Endodermal cell (in vitro differentiated cells): ENCODE measurements at places on chromosomes 3 and 15. TPM values are rescaled to one million over a fixed set of nuclear protein-coding genes. Genes with fewer than 3 reads are reported as not detected.

CD96 gene
- not detected in 3 replicates for total RNA-seq

NTRK3 gene
- 0.63 and 0.86 TPM in 2 replicates for total RNA-seq

THOC7 gene
- total RNA-seq = 87.8 and 91.8 TPM in 2 replicates

FOXL2 gene
- 0.11 to 0.13 TPM in 2 of 3 replicates, not detected in the other for total RNA-seq

NR1I2 gene
- 0.18 and 0.29 TPM in 2 replicates for total RNA-seq

PROS1 gene
- total RNA-seq = 39.1 to 52.4 TPM (median 52.4 TPM) in 3 replicates

MLF1 gene
- total RNA-seq = 19.3 and 20.0 TPM in 2 replicates

DNA sequence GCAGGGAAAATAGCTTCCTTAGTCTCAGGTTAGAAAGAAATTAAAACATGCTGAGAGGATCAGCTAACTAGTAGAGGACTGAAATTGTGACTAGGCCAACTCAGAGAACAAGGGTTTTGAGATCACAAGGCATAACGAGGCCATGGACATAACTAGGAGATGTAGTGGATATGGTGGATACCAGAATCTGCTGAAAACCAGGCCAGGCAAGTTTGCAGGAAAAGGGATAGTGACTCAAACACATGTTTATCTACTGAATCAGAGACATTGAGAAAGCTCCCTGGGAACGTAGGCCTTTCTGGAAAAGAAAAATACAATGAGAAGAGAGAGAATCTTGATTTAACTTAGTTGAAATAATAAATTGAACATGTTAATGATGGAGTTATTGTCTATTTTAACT lies 326.5 kb upstream of the GBE1 start:
- peak; percentile 31 for DNase-seq

GRCh38 chr15:98865397-98866339 lies 141.9 kb downstream of the PGPEP1L start:
- DNase-seq = no peak

DNA sequence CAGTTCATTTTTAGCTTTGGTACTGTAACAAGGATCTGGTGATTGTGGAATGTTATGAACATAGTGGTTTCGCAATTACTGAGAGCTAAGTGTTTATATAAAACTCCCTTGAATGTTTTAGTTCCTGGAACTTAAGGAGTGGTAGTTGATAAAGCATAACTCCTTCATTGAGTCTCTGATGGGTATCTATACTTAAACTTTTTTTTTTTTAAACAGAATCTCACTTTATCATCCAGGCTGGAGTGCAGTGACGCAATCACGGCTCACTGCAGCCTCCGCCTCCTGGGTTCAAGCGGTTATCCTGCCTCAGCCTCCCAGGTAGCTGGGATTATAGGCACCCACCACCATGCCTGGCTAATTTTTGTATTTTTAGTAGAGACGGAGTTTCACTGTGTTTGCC lies 11.3 kb downstream of the PRKCI start:
- DNase-seq = no peak

- no peak for DNase-seq
Observed at GRCh38 chr15:85764649-85765277, 30.0 kb downstream of the KLHL25 start.

DNA sequence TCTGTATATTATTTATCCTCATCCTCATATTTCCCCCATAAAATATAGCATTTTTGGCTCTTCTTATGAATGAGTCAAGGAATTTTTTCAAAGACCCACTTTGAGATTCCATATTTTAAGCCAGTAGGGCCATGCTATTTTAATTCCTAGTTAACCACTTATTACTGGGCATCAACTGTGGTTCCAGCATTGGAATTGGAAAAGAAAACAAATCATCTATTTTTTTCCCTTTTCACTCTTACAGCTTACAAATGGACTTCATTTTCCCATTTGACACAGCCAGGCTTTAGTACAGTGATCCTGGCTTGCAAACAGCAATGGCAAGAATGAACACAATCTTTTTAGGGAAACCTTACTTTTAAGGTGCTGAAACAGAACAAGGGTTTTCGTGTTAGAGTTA lies 19.4 kb upstream of the PLCL2 start:
- no peak for DNase-seq

DNA sequence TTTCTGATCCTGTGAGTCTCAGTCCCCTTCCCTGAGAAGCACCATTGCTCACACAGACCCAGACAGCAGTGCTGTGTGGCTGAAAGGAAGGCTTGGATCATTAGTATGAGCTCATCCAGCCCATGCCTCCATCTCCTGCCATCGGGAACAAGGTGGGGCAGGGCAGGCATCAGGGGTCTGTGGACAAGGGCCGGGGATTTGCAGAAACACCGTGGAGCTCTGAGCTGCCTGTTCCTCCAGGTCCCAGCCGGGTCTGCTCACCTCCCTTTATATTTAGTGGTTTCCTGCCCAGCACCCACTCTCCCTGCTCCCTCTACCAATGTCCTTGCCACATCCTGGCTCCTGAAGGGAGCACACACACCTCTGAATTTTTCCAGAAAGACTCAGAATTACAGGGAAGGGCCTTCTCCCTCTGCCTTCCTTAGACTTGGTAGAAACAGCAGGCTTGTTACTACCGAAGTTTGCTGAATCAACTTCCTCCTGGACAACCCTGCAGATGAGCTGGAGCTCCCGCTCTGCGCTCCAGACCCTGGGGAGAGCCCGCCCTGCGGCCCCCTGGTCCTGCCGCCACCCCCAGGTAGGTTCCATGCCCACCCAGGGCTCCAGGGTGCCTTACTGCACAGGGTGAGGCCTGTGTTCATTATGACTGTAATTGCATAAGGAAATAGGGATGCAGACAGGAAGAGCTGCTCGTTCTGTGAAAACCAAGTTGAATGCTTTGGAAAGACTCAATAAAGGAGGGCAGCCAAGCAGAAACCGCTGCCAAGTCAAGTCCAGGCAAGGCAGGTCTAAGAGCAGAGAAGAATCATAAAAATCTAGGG lies 128.1 kb downstream of the NSMCE3 start:
- DNase-seq = peak; percentile 38

GRCh38 chr3:68274286-68274685 lies 619.9 kb upstream of the SUCLG2 start:
- no peak for DNase-seq

DNA sequence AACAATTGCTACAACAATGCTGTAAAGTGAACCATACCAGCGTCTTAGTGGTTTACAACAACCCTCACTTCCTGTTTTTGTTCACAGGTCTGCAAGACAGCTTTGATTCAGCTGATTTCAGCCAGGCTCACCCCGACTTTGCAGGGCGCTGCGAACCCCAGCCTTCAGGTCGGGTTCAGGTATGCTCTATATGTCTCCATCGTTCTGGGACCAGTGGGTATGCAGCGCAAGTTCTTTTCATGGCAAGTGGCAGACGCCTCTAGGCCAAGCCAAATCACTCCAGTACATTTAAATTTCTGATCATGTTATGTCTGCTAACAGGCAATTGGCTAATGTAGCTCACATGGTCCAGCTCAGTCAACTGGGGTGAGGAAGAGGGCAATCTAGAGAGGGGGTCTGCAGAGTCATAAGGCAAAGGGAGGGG lies 52.4 kb upstream of the RGMA start:
- DNase-seq = no peak

GRCh38 chr3:47017504-47018268 lies 38.2 kb downstream of the NBEAL2 start:
- DNase-seq = peak; percentile 72

DNA sequence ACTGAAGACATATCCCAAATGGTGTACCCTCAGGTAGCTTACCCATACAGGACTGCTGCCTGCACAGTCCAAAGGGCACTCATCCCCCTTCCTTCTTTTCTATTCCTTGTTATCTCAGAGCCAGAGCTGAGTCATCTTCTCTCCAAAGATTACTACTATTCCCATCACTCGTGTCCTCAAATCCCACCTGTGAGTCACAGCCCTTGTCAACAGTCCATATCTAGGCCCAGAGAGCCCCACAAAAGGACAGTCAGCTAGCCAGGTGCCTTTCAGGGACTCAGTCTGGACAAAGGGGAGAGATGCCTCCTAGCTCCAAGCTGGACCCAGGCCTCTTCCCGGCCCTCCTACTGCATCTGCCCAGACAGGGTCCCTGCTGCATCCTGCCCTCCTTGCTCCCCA lies 11.0 kb downstream of the PARP16 start:
- no peak for DNase-seq

DNA sequence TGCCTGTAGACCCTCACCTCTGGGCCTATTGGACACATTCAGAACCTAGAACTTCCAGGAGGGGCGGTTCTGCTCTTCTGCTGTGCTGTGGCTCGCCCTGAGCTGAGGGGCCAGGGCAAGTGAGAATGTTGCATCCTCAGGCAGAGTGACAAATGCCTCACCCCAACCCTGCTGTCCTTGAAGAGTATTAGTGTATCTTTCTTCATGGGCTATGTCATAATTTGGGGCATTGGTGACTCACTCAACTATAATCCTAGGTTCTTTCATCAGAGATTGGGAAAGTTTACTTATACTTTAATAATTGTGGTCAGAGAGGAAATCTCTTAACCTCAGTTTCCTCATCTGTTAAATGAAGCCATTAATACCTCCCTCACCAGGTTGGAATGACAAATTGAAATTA lies 143.8 kb downstream of the SV2B start:
- no peak for DNase-seq

DNA sequence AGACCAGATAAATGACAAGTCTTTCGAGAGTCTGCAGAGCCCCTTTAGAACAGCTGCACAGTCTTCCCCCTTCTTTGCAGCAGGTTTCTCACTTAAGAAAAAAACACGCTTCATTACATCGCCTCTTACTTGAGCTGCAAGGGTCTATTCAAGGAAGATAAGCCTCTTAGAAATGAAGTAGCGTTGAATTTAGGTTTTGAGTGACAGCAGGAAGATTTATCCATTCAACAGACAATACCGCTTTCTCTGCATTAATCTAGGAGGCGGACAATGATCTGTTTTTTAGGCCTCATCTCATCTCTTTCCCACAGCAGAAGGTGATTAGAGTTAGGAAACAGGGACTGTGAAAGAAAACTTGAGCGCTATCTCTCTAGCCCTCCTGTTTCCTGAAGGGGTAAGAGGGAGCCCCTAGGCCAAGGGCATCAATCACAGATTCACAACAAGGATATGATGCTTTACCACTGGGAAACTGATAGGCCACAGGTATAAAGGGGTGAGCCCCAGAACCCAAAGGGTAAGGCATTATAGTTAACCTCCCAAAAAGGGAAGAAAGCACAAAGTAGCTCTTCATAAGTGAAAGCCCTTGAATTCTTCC lies 84.3 kb downstream of the MECOM start:
- no peak for DNase-seq

- peak; percentile 79 for DNase-seq
Observed at GRCh38 chr15:73021139-73021621, 31.1 kb upstream of the NEO1 start.

GRCh38 chr3:144810160-144810559 lies 838.5 kb downstream of the DIPK2A start:
- no peak for DNase-seq

GRCh38 chr15:37112171-37112570 lies 11.8 kb upstream of the MEIS2 start:
- no peak for DNase-seq

DNA sequence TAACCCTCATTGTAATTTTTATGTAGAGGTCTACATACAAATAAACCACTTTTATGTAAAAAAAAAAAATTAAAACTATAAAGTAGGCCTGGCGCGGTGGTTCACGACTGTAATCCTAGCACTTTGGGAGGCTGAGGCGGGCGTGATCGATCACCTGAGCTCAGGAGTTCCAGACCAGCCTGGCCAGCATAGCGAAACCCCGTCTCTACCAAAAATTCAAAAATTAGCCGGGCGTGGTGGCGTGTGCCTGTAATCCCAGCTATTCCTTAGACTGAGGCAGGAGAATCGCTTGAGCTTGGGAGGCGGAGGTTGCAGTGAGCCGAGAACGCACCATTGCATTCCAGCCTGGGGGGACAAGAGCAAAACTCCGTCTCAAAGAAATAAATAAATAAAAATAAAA lies 766 bp upstream of the SLC12A6 start:
- DNase-seq = no peak

DNA sequence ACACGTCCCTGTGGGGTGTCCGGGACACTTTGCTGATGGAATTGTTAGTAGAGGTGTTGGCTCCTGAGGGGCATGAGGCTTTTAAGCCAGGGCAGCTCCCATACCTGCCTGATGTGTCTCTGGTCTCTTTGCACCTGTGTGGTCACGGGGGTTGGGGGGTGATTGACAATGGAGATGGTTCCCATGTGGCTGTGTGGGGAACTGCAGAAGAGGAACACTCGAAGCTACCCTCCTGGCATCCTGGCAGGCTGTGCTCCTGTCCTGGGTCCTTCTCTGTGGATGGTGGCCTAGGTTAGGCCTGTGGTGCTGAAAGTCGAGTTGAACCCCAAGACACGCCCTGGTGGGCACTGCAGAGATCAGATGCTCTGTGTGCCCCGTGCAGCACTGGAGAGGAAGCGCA lies 73.4 kb downstream of the HMCES start:
- peak; percentile 81 for DNase-seq
